LNCaP clone FGC (cell line): ENCODE measurements at places on chromosomes 4 and X.
A peak's percentile ranks its signal among the peaks of the same experiment; 100 is the strongest.

GRCh38 chrX:39206399-39207145, 405.3 kb downstream of the MID1IP1 start:
- DNase-seq: no peak

GRCh38 chrX:1417921-1418771, 26.2 kb upstream of the SLC25A6 start:
- DNase-seq: no peak

DNA sequence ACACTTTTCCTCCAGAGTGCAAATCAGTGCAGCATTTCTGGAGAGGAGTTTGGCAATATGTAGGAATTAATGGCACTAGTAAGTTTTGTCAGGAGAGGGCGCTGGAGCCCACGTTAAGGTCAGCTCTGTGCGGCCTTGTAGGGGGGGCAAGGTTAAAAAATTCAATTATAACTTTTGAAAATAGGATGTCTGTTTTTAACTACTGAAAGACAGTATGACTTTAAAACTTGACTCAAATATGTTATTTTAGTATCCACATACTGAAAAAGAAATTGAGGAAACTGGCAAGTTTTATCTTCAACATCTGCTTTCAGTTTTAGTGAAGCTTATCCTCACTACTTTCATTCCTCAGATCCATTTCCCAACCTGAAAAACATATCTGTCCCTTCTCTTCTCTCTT, 30.9 kb upstream of the HSD17B13 start:
- no peak for DNase-seq

GRCh38 chrX:154351183-154352011, 23.0 kb downstream of the FLNA start:
- DNase-seq: no peak

DNA sequence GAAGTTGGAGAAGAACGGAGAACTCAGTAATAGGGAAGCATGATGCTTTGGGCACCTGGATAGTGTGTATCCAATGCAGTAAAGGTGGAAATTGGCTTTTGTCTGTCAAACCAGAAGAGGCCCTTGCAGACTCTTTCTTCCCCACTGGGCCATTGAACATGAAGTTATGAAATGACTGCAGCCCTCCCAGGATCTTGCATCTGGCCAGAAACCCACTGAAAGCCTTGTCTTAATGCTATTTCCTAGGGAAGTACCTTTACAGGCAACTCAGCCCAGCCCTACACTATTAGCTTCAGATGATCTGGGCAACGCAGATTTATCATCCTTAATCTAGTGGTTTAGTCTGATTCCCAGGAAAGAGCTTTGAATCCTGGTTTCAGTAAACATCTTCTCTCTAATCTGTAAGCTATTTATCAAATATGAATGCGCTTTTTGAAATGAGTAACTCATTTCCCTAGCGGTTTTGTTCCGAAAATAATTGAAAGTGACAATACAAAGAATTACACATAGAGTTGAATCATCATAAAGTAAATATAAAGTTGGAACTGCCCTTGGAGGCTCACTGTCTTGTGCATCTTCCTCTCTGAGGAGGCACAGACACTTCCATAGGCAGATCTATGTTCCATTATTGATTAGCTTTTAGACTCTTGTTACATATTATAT, 464.1 kb downstream of the IDS start:
- DNase-seq: no peak

GRCh38 chrX:94302446-94302845, 628.4 kb downstream of the FAM133A start:
- no peak for DNase-seq

DNA sequence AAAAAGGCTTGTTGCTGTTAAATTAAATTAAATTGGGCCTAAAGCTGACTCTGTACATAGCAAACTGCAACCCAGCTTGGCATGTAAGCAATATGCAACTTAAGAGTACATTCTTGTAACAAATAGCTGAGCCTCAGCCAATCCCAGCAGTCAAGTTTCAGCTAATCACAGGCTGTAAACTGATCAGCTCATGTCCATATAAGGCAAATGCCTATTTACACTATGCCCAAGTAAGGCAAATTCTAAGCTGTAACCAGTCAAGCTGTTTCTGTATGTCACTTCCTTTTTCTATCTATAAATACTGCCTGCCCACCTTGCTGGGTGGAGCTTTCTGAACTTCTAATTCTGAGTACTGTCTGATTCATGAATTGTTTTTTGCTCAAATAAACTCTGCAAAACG, 429.1 kb upstream of the FTHL17 start:
- no peak for DNase-seq

DNA sequence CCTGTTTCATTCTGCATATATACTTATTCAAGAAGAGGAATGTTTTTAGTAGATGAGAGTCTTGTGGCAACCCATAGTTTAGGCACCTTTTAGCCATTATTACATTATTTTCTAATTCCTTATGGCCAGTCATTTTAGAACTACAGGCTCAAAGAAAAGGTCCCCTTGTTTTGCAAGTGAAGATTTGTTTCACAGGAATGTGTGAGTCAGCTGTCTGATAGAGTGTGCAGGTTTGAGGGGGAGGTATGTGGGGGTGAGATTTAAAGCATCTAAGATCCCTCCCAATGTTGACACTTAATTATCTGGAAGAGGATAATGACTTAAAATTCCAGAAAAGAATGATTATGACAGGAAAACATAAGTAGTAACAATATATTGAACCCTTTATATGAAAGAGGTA, 495.6 kb downstream of the KCNIP4 start:
- DNase-seq: no peak

DNA sequence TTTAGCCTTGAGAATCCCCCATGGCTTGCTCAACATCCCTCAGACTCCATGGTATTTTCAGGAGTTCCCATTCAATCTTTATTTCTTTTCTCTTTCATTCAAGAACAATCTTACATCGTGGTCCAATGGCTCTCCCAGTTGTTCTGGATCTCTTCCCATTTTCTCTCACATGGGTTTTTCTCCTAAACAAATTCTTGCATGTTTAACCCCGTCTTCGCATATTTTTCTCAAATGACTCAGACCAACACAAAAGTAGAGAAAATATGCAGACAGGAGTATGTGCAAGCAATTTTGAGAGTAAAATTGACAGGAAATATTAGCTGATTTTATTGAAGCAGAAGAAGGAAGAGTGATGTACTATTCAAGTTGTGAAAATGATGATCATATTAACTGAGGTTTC, 396.4 kb upstream of the TRAM1L1 start:
- DNase-seq: no peak

DNA sequence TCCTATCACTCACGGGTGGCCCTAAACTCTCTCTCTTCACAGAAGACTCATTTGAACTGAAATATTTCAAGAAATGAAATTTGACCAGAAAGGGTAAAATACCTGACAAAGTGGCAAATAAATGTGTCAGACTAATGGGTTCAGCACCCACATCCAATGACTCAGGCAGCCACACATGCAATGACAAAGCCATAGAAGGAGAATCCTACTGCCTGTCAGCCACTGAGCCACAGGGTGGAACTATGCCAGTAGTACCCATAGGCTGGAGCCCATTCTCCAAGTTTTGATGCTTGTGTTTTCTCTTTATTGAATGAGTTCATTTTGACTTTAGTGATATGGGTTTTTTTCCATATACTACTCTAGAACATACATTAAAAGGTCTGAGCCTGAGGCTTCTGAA, 179.0 kb downstream of the BEND2 start:
- DNase-seq: no peak

- no peak for DNase-seq
These were observed 124.7 kb downstream of the CAMK2D start for GRCh38 chr4:113636877-113637276.

GRCh38 chr4:40446839-40447238, 111.7 kb downstream of the CHRNA9 start:
- no peak for DNase-seq

DNA sequence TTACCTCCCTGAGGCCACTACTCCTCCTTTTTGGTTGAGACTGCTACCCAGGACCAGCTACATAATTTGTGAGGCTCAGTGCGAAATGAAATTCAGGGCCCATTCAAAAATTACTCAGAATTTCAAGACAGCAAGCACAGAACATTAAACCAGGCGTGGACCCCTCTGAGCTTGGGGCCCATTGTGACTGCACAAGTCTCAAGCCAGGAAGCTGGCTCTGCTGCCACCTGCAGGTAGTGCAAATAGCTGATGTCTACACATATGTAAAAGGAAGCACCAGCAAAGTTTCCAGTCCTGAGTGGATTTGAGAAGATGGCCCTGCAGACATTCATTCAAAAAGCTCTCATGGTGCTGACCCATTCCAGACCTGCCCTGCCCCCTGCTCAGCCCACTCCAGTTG, 213.4 kb upstream of the LNX1 start:
- DNase-seq: peak; percentile 4

GRCh38 chrX:133783274-133783673, 202.1 kb downstream of the GPC3 start:
- DNase-seq: no peak

- DNase-seq: no peak
These were observed 90.5 kb downstream of the STOX2 start for GRCh38 chr4:183995570-183995969.

DNA sequence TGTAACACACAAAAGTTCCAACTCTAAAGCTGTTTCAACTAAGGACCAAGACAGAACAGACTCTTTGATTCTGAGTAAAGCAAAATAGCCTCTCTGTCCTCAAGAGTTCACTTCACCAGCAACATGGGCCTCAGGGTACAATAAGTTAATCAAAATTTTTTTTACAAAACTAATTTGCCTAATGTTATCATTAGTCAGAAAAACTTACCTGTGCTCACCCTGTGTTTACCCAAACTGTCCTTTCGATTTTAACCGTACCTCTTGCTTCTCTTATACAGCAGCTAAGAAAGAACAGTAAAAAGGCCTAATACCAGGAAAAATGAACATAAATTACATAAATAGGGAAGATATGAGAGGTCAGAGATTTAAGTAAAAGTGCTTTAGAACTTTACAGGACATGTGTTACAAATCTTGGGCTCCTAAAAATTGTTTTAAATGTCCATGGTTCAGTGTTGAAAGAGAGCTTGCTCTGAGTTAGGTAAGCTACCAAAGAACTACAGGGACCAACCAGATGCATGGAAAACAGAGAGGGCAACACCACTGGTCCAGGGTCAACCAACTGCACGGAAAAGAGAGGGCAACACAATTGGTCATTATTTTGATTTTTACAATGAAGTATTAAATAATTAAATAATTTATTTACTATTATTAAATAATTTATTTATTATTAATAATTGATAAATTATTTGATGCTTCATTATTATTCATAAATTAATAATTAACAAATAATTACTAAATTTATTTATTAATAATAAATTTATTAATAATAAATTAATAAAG, 73.1 kb downstream of the FAT1 start:
- DNase-seq: no peak

DNA sequence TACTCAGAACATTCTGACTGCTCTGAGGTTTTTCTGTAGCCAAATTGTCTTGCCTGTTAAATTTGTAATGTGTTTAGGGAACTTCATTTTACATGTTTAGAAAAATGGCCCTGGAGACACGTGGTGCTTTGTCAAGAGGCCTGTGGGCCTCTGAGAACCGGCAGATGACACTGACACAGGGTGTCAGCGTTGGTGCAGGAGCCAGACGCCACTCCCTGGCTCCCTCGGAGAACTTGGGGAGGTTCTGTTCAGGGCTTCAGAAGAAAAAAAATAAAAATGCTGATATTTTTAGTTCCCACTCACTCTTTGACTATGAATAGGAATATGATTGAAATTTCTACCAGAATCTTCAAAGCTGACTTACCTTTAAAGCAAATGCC, 190.9 kb upstream of the GATB start:
- no peak for DNase-seq

- no peak for DNase-seq
These were observed 60.2 kb downstream of the HMGB2 start for GRCh38 chr4:173273941-173274340.

DNA sequence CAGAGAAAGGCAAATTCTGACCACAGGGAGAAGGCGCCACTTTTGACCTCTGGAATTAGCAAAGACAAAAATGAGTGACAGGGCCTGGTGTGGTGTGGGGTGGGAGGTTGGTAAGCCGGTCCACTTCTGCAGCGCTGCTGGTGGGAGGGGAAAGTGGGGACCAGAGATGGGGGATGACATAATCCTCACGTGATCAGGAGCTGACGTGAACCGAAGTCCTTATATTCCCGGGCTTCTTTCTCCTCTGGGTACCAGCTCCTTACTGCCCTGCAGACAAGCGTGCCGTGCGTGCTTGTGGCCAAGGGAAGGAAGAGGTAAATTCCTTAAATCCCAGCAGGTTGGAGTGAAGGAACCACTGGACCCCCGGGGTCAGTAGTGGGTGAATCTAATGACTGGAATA, at the start of gene TCEAL7:
Gene TCEAL7, plus strand, starts transcription at position 249 of the 400 bp plus-strand sequence. CDS start 1,165 bp downstream, outside the sequence.
- no peak for DNase-seq

DNA sequence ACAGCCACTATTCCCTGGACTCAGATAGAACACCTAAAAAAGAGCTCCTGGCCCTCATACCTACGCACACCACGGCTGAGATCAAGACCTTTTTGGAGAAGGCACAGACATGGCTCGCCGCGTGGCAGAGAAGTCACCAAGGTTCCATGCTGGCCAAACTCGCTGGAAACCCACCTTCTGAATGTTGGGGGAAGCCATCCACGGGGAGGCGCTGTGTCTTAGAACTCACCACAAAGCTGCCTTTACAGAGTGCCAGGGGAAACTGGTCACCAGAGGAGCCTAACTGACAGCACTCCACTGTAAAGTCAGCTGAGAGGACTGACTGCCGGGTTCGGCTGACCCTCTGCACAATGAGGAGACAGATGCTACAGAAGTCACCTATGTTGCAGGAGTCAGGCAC, 97.9 kb downstream of the NEUROG2 start:
- DNase-seq: no peak

- peak; percentile 66 for DNase-seq
These were observed 136.1 kb upstream of the MID1 start for GRCh38 chrX:10756441-10756840.

DNA sequence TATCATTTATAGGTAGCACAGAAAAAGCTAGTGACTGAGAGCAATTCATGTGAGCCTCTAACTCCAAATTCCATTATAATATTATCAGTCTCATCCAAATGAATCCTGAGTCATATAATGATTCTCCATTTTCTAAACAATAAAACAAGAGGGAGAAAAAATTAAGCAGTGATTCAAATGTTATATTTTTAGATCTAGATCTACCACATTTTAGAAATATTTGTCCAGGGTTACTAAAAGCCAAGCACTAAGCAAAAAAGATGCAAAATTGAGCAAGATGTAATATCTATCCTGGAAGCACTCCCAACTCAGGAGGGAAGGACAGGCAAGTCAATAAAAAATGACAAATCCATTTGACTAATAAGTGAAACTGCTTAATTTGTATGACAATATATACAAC, 172.8 kb downstream of the FBXW7 start:
- DNase-seq: no peak

GRCh38 chr4:183887351-183887750, 17.8 kb upstream of the STOX2 start:
- no peak for DNase-seq

DNA sequence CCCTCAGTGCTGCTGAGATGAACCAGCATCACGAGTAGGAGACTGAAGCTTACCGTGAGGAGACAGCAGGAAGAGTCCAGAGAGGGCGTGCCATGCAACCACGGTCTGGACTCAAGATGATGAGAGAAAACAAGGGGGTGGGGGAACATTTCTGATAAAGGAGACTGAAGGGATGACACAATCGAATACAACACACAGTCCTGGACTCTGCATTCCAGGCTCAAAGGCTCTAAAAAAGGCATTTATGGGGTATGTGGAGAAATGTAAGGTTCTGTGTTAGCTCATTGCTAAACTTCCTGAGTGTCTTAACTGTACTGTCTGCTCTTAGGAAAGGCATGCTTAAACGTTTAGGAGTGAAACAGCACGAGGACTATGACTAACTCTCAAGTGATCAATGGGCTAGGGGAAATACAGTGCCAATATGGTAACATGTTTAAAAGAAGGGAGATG, 20.6 kb upstream of the IRAK1 start:
- no peak for DNase-seq
